ENCODE measurements at places on chromosomes 7 and 10.

DNA sequence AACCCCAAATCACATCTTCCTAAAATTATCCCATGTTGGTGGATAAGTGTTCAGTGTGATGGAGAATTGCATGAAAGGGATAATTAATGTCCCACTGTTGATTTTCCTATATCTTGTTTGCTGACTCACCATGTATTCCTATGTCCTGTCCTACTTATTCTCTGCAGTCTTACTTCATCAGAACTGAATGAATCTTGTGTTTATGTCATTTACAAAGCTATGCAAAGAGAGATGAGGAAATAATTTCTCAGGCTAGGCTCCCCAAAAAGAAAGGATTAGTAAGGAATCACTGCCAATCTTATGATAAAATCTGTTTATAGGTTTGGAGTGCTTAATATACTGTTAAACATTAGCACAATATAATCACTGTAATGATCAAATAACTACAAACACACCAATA is 360.8 kb downstream of the CRPPA start:
- no peak for DNase-seq

- no peak for DNase-seq
These were observed 85.9 kb downstream of the USP6NL start for GRCh38 chr10:11525503-11525902.

DNA sequence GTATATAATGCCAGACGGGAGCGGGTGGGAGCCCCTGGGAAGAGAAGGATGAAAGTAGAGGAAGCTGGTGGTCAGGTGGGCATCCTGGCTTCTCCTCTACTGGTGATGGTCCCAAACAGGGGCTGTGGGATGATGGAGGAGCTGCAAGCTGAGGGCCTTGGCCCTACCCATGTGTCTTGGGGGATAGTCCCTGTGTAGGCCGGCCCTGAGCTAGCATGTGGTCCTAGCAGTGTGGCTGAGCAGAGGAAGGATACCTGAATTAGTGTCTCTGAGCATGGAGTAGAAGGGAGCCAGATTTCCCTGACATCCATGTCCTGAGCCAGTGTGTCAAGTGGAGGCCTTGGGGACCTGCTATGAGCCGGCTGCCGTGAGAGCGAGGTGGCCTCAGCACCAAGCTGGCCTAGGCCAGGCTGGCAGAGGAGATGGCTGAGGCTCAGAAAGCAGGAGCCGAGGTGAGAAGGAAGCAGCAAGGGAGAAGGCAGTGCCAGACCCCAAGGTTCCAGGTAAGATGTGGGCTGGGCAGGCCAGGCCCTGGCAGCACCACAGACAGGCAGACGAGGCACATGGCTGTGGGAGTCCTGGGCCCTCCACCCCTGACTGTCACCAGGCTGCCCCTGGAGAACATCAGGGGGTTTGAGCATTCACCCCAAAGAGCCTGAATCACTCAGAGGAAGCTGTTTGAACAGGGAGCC is 150.2 kb downstream of the ABCA13 start:
- no peak for DNase-seq

- peak; percentile 7 for DNase-seq
These were observed 8.6 kb upstream of the ZNF33B start for GRCh38 chr10:42646687-42647640.

- DNase-seq = no peak
These were observed 85.2 kb upstream of the SGCE start for GRCh38 chr7:94741179-94741578.

DNA sequence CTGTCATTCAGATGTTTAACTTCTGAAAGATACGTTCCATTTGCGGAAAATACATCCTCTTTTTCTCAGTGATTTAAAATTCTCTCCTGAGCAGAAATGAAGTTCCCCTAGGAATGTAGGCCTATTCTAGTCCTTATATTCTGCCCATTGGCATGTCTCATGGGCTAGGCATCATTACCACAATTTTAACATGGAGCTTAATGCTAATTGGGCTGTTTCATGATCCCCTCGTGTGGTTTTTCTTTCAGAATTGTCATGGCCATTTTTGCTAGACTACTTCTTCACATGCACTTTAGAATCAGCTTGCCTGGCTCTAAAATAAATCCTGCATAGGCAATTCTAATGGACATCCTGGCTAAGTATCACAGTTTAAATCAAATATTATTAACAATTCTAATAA is 1.0 kb downstream of the TMEM176B start:
- no peak for DNase-seq

DNA sequence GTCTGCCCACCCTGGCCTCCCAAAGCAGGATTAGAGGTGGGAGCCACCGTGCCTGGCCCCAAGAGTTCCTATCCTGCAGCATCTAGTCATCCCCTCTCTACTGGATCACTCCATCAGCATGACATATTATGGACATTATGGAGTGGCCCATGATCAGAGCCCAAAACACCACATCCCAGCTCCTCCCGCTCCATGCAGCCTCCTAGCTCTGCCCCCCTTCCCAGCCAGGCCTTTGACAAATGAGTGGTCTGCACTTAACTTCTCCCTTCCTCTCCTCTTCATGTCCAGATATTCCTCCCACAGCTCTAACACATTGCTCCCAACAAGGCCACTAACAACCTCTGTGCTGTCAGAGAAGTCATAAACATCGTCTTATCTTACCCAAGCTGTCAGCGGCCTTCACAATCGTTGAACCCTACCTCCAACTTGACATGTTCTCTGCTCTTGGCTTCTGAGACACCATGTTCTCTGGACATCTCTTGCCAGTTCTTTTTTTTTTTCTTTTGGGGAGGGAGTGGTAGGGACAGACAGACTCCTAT is 187.6 kb downstream of the NSUN6 start:
- no peak for DNase-seq

- peak; percentile 56 for DNase-seq
These were observed 46.8 kb downstream of the CAMK2B start for GRCh38 chr7:44278451-44279161.

DNA sequence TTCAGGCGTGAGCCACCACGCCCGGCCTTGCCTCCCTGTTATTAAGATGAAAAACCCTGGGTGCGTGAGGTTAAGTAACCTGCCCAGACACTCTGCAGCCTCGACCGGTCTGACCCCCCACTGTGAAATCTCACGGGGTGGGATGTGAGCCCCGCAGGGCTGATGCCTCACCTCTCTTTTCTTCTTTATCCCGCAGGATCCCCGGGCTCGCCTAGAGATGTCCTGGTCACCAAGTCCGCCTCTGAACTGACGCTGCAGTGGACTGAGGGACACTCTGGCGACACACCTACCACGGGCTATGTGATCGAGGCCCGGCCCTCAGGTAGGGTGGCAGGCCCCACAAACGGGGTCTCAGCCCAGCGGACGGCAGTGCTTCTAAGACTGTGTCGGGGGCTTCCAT is 461.1 kb upstream of the FOXK1 start:
- no peak for DNase-seq

GRCh38 chr7:91953618-91954017 is 13.0 kb downstream of the AKAP9 start:
- DNase-seq = no peak

- no peak for DNase-seq
These were observed 67.8 kb upstream of the PPP2R2D start for GRCh38 chr10:131833013-131833412.

DNA sequence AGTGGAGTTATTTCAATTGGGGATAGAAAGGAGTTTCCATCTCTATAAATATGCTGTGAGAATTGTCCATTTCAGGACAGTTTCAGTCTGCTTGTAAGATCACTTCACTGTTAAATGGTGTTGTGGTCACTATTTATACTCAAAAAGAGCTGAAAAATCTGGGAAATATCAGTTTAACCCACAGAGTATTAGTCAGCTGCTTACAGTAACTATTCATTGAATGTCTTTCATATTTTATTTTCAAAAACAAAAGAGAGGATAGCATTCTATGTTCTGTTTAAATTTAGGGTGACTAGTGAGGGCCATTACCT is 85.4 kb upstream of the PLXDC2 start:
- no peak for DNase-seq

DNA sequence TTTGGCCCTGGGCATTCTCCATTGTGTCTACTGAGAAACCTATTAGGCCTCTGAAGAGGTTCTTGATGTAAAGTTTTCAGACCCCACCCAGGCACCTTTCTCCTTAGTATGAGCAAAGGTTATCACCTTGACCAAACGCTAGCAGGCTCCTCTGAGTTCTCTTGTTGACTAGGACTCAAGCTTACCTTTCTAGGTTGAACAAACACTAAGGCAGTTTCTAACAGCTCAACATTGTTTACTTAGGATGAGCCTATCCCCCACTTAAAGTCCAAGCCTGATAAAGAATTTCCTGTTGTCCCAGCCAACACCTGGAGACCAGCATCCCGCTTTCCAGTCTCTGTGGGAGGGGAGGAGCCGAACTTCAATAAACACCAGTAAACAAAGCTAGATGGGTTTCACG is 26.3 kb upstream of the ITGB8 start:
- no peak for DNase-seq

GRCh38 chr10:36141856-36142560 is 499.9 kb upstream of the FZD8 start:
- no peak for DNase-seq

- DNase-seq = no peak
These were observed 108.7 kb downstream of the NRBF2 start for GRCh38 chr10:63241841-63242281.

- no peak for DNase-seq
These were observed 225.2 kb upstream of the SH2B2 start for GRCh38 chr7:102061354-102061945.

DNA sequence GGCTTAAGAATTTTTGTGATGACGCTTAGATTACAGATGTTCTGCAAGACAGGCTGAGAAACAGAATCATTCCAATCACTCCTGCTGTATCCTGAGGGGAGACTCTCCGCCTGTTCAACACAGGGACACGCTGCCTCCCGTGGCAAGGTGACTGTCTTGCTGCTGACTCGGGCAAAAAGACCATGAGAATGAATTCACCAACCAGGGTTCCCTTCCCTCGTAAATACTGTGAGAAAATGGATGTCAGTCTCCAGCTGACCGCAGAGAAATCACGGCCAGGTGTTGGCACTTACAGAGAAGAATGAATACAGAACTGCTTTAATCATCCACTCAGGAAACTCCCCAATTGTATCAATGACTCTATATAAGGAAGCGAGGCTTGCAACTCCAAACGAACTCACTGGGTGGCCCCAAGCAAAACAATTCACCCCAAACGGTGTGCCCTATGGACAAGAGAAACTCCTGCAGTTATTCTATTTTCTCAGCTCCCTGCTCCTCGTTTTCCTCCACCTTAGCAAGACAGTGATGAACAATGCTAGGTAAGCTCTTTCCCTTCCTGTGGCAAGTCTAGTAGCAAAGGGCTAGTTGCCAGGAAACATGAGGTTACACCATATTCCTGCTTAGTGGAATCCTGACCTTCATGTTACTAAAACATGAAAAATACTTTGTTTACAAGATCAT is 22.8 kb downstream of the GNA12 start:
- DNase-seq = no peak

GRCh38 chr7:28498636-28499035 is 86.3 kb downstream of the CREB5 start:
- no peak for DNase-seq

- DNase-seq = no peak
These were observed 427.1 kb downstream of the GALNT17 start for GRCh38 chr7:71558806-71559613.

GRCh38 chr10:125531465-125531864 is 151.5 kb downstream of the TEX36 start:
- no peak for DNase-seq

DNA sequence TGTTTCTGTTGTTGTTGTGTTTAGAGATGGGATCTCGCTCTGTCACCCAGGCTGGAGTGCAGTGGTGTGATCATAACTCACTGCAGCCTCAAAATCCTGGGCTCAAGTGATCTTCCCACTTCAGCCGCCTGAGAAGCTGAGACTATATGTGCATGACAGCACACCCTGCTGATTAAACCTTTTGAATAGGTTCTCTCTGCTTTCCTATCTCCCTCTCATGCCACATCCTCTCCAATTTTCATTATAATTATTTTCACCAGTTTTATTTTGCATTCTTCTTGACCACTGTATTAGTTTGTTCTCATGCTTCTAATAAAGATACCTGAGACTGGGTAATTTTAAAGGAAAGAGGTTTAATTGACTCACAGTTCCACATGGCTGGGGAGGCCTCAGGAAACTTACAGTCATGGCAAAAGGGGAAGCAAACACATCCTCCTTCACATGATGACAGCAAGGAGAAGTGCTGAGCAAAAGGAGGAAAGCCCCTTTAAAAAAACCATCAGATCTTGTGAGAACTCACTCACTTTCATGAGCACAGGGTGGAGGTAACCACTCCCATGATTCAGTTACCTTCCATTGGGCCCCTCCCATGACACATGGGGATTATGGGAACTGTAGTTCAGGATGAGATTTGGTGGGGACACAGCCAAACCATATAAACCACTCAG is 12.9 kb downstream of the AGK start:
- no peak for DNase-seq

GRCh38 chr7:8211725-8212096 is 50.3 kb downstream of the ICA1 start:
- no peak for DNase-seq

DNA sequence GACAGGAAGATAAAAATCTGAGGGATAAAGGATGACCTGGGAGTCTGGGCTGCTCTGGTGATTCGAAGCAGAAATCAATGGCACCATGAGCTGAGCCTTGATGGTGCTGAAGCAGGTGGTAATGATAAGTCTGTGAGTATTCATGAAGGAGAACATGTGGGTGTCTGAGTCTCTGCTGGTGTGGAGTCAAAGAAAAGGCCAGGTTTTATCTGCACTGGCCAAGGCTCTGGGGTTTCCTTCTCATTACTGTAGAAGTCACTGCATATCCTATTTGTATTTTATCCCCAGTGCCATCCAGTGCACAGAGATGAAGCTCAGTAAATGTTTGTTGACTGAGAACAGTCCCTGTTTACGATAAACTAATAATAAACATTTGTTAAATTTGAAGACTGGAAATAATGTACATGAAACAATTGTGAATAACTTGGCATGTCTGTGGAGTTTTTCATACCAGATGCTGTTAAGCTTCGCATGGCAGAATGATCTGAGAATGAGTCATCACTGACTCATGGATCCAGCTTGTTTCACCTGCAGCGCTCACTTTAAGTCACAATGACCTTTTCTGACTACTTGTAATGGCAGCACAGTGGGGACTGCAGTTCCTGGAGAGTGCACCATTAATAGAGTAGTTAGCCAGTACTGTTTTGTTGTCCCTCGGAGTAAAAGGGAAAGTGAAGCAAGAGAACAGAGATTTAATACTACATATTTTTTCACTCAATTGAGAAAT is 538.5 kb downstream of the HTR7 start:
- no peak for DNase-seq

DNA sequence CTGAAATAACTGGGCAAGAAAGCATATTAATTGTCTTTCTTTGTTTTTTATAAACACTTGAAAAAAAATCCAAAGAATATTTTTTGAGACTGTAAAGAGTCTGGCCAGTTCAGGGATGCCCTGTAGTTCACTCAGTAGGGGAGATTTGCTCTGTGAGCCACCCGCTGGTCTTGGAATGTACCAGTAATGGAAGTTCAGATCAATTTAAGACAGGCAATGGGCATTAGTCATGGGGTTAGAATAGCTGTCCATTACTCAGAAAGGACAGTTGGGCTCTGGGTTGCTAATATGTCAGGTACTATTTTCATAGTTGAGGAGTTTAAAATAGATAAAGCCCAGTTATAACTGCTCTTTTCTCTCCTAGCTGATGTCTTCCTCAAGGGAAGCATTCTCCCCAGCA is 38.7 kb downstream of the A1CF start:
- DNase-seq = no peak

- peak; percentile 0 for DNase-seq
These were observed 822.3 kb downstream of the PHTF2 start for GRCh38 chr7:78620920-78621319.

GRCh38 chr7:135333946-135334345 is 100.3 kb downstream of the STRA8 start:
- no peak for DNase-seq

GRCh38 chr10:78775891-78776290 is 292.9 kb upstream of the ZMIZ1 start:
- DNase-seq = no peak
